ENCODE measurements at places on chromosomes 1 and 21.

GRCh38 chr1:62390071-62390470 lies 46.8 kb upstream of the USP1 start:
- DNase-seq, result no peak

- no peak for DNase-seq
These were observed 60.0 kb downstream of the NRDC start for GRCh38 chr1:51818487-51818886.

- DNase-seq, result no peak
These were observed 30.5 kb downstream of the SIPA1L2 start for GRCh38 chr1:232599178-232600041.

- no peak for DNase-seq
These were observed 6.0 kb upstream of the LY9 start for GRCh38 chr1:160789702-160790611.

GRCh38 chr1:234243521-234244260 lies 129.6 kb upstream of the COA6 start:
- DNase-seq, result no peak

DNA sequence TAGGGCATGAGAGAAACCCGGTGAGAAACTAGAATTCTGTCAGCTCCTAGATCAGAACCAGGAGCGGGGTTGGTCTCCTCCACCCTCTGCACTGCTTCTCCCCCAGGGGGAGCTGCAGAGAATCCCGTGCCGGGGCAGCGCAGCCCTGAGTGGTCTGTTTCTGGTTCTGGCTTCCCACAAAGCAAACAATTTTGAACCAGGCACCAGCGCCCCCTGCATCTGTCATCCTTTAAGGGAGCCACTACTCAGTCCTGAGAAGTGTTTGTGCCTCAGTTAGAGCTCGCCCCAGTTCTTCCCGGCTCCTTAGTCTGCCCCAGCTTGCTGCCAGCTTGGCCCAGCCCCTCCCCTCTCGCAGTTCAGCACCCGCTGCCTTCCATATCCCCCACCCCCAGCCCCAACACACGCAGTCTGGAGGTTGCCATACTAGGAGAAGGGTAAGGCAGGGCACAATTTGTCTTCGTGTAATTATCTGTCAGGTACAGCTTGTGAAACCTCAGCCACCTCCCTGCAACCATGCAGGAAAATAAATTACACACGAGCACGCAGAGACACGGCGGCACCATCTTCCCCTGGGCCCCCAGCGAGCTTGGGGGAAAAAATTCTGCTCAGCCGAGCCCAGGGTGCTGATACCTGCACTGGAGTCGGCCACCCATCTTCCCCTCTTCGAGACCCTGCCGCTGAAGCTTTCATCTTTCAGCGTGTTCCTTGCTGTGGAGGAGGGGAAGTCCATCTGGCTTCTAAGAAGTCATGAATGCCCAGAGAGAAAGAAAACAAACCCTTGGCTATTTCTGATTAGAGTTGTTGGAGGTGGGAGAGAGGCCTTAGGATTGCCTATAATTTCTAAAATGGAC lies 62.6 kb upstream of the CD1D start:
- DNase-seq, result peak; percentile 57

- no peak for DNase-seq
These were observed 34.3 kb downstream of the GPR137B start for GRCh38 chr1:236176337-236177336.

Measured in stimulated activated CD4-positive, alpha-beta T cell treated with anti-CD3 and anti-CD28 coated beads, Interleukin-15, amount 100 ng/mL, for 24 hours (primary cell).